Choroid plexus epithelial cell (primary cell): ENCODE measurements at places on chromosomes 1 and 21.

DNA sequence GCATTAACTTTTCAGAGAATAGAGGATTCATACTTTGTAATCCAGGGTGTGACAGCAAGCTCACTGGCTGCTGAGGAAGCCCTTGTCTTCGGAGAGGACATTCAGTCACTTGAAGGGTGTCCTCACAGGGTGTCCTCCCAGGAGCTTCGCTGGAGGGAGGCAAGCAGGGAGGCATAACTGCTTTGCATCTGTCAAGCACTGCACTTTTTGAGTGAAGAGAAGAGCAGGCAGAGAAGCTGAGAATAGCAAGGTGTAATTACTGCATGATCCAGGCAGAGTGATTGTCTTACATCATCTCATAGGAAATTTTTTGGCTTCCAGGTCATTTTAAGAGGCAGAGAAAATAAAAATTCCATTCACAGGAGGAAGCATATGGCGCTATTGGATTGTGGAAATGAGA, 232.5 kb upstream of the ZP4 start:
- DNase-seq: no peak

DNA sequence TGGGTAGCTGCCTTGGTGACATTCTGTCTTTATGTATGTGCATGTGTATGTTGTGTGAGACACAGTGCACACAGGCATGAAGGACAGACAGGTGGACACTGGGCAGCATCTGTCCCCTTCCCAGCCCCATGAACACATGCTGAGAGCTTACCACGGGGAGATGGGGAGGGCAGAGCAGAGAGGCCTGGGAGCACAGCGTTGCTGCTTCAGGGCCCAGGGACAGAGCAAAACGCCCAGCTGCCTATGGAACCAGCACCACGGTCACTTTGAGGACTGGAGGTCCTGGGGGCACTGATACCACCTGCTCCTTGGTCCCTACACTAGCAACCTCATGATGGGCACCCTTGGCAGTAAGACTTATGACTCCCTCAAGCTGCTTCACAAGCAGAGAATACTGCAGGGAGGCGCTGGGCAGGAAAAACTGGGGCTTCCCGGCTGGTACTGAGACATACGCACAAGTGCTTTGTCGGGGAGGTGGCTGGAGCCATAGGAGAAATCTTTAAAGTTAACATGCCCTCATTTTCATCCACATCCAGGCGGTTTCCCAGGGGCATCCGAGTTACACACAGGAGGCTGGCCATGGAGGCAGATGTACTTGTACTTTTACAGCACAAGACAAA, 40.3 kb downstream of the LMX1A start:
- no peak for DNase-seq

DNA sequence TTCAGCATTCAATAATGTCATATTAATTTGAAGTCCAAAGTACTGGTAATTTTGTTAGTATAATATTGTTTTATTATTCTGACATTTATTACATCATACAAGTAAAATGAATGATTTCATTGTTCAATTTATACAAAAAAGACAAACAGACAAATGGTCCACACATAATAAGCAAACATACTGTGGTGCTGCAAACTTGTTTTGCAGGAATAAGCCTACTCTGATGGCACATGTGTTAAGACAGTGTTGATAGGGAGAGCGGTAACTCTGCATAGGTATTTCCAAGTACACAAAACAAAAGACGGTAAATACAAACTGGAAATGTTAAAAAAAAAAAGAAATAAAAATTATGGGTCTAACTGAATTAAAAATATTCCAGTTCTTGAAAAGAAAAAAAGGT, 59.7 kb upstream of the DPYD start:
- no peak for DNase-seq

- peak; percentile 89 for DNase-seq
These were observed 1.6 kb downstream of the KCNE1 start for GRCh38 chr21:34510148-34511142.

DNA sequence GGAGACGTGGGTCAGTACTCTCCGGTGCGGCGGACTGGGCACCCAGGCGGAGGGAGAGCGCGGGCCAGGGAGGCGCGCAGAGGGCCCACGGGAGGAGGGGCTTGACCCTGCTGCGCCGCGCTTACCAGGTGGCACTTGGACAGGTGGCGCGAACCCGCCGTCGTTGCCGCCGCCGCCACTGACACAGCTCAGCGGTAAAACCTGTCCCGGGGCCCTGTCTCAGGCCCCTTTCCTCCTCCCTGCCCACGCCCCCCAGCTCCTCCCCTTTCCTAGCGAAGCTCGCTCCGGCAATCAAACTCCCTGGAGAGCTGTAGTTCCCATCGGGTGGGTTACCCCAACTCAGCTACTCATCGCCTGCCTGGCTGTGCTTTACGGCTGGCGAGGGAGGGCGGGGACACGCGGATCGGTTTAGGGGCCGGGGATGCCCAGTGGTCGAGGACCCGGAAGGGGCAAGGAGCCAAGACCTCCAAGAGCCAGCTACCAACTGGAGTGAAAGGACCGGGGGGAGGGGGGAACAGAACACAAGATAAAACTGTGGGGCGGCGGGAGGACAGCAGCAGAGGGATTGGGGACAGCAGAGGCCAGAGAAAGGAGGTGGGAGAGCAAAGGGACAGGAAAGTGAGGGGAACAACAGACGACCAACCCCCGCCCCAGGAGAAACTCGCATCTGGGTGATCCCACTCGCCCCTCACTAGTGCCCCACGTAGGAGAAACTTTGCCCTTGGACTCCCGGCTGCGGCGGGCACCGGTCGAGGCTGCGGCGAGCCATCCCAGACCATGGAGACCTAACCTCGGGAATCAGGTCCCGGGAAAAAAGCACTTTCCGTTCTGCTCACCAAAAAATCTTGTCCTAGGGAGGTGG, 2.9 kb downstream of the GFI1 start:
- no peak for DNase-seq

- DNase-seq: no peak
These were observed 12.4 kb downstream of the IBA57 start for GRCh38 chr1:228177721-228178710.

DNA sequence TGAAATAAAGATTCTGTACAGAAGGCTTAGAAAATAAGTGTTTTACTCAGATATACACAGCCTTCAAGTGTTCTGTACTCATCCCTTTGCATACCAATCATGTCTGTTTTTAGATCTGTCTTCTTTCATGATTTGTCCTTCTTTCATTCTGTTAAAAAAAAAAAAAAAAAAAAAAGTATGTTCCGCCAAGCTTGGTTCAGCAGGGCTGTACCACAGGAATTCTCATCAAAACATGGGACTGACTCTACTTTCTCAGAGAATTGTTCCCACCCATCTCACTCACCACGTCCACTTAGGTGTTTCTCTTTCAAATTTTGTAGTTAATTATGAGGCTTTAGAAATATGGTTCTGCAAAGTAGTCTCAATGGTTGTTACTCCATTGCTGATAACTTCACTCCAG, 119.0 kb downstream of the AK5 start:
- peak; percentile 71 for DNase-seq

- peak; percentile 80 for DNase-seq
These were observed 1.1 kb upstream of the CIART start for GRCh38 chr1:150281221-150281757.

DNA sequence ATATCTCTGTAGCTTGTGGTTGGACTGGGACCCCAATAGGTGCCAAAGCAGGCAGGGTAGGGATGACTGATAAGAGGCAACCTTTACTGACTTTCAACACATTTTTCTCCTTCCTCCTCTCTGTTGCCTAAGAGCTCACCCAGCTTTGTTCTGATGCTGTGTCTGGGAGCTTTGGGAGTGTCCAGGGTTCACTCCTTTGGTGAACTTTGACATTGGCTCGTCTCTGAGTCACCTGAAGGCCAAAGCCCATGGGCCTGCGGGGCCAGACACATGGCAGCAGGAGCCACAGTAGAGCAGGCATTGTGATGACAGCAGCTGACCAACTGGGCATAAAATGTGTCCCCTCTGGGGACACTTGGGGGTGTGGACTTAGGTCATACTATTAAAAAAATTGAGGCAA, 99.5 kb upstream of the ZNF644 start:
- DNase-seq: no peak

- no peak for DNase-seq
These were observed 1099.9 kb downstream of the PLA2G4A start for GRCh38 chr1:187928696-187929095.

DNA sequence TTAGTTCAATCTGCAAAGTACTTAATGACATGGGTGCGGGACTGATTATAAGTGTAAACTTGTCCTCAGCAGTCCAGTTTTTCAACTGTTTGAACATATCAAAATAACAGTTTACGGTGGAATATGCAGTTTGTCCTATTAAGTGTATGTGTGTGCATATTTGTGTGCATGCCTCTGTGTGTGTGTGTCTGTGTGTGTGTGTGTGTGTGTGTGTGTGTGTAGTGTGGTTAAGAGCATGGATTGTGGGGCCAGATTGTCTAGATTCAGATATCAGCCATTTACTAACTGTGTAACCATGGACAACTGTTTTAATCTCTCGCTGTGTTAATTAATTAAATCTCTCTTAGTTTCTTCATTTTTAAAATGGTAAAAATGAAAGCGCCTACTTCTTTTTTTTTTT, 39.0 kb downstream of the NEXN start:
- DNase-seq: no peak

DNA sequence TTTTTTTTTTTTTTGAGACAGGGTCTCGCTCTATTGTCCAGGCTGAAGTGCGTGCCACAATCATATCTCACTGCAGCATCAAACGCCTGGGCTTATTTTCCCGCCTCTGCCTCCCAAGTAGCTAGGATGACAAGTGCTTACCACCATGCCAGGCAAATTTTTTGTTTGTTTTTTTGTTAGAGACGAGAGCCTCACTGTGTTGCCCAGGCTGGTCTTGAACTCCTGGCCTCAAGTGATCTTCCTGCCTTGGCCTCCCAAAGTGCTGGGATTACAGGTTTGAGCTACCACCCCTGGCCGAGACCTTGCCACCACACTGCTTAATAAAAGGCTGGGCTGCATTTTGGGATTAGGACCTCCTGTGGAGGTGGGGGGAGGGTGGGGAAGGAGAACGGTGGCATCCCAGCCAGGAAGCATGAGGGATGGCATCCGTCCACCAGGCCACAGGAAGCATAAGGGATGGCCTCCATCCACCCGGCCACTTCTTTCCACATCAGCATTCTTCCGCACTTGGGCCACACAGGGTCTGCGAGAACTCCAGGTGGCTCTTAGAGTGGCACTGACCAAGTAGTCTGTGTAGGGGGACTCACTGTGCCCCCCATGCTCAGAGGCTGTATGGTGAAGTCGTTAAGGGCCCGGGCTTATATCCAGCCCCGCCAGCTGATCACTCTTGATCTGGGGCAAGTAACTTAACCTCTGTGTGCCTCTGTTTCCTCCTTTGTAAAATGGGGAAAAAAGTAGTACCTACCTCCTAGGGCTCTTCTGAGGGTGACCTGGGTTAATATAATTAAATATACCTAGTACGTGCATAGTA, 75.0 kb downstream of the GALNT2 start:
- no peak for DNase-seq

DNA sequence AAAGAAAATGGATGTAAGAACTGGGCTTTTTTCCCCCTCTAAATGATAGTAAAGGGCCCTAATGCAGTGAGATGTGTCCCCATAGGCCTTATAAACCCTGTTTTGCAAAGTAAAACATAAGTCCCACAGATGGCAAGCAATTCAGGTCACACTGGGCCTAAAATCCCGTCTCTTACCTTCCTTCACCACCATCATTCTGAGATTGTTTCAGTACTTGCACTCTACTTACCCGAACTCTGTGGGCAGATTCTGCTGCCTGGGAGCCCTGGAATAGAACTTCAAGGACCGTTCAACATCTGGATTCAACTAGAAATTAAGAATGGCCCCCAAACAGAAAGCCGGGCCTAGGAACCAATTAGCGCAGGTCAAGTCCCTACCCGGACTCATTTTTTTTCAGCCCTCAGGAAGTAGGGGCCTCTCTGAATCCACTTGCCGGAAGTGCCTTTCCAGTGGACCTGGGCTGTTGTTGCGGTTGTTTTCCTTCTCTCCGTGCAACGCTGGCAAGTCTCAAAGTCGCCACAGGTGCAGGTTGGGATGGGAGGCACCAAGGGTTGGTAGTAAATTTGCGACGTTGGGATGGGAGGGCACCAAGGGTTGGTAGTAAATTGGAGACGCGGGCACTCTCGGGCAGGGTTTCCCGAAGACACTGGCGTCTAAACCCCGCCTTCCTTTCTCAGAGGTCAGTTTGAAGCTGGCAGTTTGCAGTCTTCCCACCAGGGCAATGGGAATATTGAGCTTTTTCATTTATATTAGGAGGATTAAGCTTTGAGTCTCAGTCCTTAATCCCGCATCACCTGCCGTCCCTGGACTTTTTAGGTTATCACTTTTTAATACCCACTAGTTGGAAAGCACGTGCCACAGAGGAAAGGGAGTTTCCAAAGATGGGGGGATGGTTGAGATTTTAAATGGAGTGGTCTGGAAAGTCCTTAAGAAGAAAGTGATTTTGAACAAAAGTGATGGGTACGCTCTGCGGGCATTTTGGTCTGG, at the start of gene TMEM69:
Gene TMEM69 (plus strand): TSS at position 428 of the 987 bp plus-strand sequence. CDS start 2,888 bp downstream, outside the sequence.
- peak; percentile 95 for DNase-seq

DNA sequence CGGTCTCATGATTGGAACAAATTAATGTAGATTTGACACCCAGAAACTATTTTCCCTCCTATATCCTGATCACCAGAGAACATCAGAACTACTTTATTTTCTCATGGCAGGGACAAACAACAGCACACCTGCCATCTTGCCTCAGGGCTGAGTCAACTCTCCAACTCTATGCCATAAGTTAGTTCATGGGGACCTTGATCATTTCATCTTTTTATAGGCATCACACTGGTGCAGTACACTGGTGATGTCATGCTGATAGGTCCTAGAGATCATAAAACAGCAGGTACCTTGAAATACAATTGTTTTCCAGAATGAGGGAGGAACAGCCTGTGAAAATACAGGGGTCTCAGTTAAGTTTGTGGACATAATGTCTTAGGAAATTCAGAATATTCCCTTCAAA, 45.8 kb downstream of the EDN2 start:
- DNase-seq: no peak

GRCh38 chr21:45821315-45821962, 160.1 kb upstream of the COL6A1 start:
- DNase-seq: no peak

- no peak for DNase-seq
These were observed 50.3 kb upstream of the MAP10 start for GRCh38 chr1:232754930-232755329.

DNA sequence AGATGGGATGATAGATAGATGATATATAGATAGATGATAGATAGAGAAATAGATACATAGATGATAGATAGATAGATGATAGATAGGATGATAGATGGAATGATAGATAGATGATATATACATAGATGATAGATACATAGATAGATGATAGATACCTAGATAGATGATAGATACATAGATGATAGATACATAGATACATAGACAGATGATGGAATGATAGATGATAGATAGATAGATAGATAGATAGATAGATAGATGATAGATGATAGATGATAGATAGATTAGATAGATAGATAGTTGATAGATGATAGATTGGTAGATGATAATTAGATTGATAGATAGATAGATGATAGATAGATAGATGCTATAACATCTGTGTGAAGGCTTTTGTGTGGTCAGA, 201.7 kb upstream of the RAB4A start:
- DNase-seq: no peak

- DNase-seq: peak; percentile 94
These were observed at the start of gene PHACTR4 for GRCh38 chr1:28369371-28370238. PHACTR4 (plus strand) TSS chr1:28369740; CDS start chr1:28407448, 37,708 bp downstream.

- no peak for DNase-seq
These were observed 384.3 kb downstream of the SEC16B start for GRCh38 chr1:177585302-177586220.

- peak; percentile 89 for DNase-seq
These were observed 40.9 kb upstream of the SLC6A9 start for GRCh38 chr1:44072204-44072603.

GRCh38 chr1:232837087-232837486, 31.9 kb downstream of the MAP10 start:
- peak; percentile 34 for DNase-seq
